ENCODE measurements at places on chromosomes 4 and X. TPM values are rescaled to one million over a fixed set of nuclear protein-coding genes. Genes with fewer than 3 reads are reported as not detected.
A peak's percentile ranks its signal among the peaks of the same experiment; 100 is the strongest.

DNA sequence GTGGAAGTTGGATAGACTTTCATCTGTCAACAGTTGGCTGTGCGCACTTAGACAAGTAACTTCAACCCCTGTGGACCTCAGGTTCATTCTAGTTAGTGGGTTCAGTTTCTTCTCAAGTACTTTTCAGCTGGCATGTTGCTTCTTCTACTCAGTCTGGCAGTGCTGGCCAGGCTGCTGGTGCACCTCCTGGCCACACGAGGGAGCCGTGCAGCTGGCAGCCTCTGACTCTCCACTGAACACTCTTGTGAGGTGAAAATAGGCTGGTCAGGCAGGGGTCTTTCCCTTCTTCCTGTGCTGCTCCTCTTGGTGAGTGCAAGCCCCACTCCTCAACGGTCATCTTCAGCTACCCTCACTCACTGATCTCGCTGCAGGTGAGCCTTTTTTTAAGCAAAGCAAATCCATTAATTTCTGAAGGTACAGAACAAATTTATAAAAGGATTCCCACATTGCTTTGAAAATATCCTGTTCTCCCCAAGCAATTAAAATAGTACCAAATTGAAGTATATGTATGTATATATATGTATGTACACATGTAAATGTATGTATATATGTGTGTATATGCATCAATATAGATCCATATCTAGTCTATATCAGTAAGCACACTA is 30.6 kb downstream of the LONRF3 start:
- H3K27ac ChIP-seq = no peak overlapping the region
- no peaks in the 10 kb centered on the region for H3K27me3 ChIP-seq
- H3K4me1 ChIP-seq = no peaks in the 10 kb centered on the region

GRCh38 chr4:174080361-174080760 is 203.1 kb downstream of the FBXO8 start:
- no peak overlapping the region for H3K4me3 ChIP-seq
- no peaks in the 10 kb centered on the region for H3K4me1 ChIP-seq
- H3K27me3 ChIP-seq = no peaks in the 10 kb centered on the region
- no peaks in the 10 kb centered on the region for H3K36me3 ChIP-seq
- DNase-seq = peak; percentile 88
- no peak overlapping the region for H3K27ac ChIP-seq

DNA sequence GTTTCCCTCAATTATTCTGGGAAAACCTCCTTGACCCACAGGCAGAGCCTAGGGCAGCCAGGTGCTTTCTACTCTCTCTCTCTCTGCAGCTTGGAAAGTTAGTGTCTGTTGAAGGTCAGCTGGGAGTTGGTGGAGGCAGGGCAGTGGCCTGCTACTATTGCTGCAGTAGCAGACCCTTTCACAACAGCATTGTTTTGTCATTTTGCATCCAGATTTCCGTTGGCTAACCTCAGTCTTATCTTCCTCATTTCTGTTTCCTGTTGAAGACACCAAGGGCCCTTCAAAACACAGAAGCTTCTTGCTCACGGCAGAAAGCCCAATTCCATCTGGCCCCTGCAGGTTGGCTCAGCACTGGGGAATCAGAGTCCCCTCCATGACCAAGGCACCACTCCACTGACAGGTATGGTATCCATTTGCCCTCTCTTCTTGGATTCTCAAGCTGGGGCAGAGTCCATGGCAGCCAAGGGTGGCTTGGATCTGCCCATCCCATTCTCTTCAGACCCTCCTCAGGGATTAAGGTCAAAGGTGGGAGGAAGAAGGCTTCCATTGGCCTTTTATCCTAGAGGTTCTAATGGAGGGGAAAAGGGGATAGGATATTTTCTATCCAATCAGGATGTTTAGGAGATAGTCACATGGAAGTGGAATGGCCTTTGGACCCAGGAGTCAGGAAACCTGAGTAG is 24.6 kb downstream of the VSIG4 start:
- H3K27me3 ChIP-seq = no peaks in the 10 kb centered on the region
- H3K4me3 ChIP-seq = no peak overlapping the region
- no peaks in the 10 kb centered on the region for H3K36me3 ChIP-seq
- H3K4me1 ChIP-seq = no peaks in the 10 kb centered on the region
- no peak overlapping the region for H3K27ac ChIP-seq

GRCh38 chr4:39062770-39063097 is 702 bp downstream of the KLHL5 start:
- no peaks in the 10 kb centered on the region for H3K36me3 ChIP-seq
- H3K27ac ChIP-seq = no peak overlapping the region

DNA sequence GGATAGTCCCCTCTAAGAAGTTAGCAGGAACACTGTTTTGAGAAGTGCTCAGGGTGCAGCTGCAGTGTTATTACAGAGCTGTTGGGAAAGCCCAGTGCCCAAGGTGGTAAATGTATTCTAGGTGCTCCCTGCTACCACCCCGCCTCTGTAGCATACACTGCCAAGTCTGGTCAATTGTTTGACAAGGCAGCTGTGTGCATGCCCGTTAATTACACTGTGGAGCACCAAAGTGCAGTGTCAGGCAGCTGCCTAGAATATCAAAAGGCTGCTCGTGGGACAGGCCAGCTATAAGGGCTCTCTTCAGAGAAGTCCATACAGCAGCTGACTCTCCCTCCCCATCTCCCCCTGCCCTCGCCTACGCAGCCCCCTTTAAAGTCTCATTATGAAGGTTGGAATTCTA is 99.9 kb upstream of the KLHL13 start:
- no peaks in the 10 kb centered on the region for H3K36me3 ChIP-seq
- H3K4me3 ChIP-seq = no peak overlapping the region
- no peaks in the 10 kb centered on the region for H3K4me1 ChIP-seq
- no peaks in the 10 kb centered on the region for H3K27me3 ChIP-seq
- no peak for DNase-seq

- H3K4me3 ChIP-seq = no peak overlapping the region
- H3K27me3 ChIP-seq = no peaks in the 10 kb centered on the region
- DNase-seq = peak; percentile 93
- peak overlapping the region; percentile 64 for H3K27ac ChIP-seq
- no peaks in the 10 kb centered on the region for H3K36me3 ChIP-seq
Measured at GRCh38 chr4:53861856-53862610, 202.4 kb downstream of the CHIC2 start.

- no peaks in the 10 kb centered on the region for H3K27me3 ChIP-seq
- peaks cover 2% of the 10 kb centered on the region for H3K4me1 ChIP-seq
- no peaks in the 10 kb centered on the region for H3K36me3 ChIP-seq
- DNase-seq = no peak
- no peak overlapping the region for H3K27ac ChIP-seq
- H3K4me3 ChIP-seq = no peak overlapping the region
Measured at GRCh38 chr4:177161781-177162180, 147.9 kb upstream of the NEIL3 start.

- no peaks in the 10 kb centered on the region for H3K4me1 ChIP-seq
- H3K27me3 ChIP-seq = no peaks in the 10 kb centered on the region
- H3K27ac ChIP-seq = no peak overlapping the region
- no peaks in the 10 kb centered on the region for H3K36me3 ChIP-seq
Measured at GRCh38 chr4:131119661-131120060, 2023.7 kb downstream of the C4orf33 start.

DNA sequence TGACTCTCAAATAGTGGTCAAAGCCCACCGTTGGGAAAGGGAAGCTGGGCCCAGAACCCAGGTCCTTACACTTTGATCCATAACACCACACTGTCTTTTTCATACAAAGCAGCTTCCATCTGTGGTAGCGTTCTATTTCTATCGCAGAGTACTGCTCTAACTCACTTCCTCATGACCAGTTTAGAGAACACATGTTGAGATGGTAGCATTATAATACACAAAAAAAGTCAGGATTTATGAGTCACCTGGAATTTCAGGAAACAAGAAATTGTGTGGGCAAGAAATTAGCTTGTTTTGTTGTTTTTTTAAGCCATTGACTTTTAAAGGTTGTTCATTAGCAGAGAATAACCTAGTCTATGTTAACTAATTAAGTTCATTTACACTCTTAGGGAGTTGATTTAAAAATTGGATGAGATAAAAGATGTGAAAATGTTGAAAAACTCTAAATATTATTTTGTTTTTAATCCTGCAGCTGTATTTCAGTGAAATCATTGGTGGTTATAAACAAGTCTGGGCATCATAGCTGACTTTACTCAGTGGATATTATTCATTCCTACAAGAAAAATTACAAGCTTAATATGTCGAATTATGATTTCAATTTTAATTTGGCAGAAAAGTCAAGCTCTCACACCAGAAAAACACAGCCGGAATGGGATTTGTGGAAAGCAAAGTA is 1011.1 kb upstream of the HS3ST1 start:
- no peaks in the 10 kb centered on the region for H3K36me3 ChIP-seq
- no peak overlapping the region for H3K27ac ChIP-seq
- no peaks in the 10 kb centered on the region for H3K4me1 ChIP-seq
- no peaks in the 10 kb centered on the region for H3K27me3 ChIP-seq
- DNase-seq = no peak

- H3K4me1 ChIP-seq = no peaks in the 10 kb centered on the region
- no peak overlapping the region for H3K27ac ChIP-seq
- no peaks in the 10 kb centered on the region for H3K27me3 ChIP-seq
- H3K36me3 ChIP-seq = no peaks in the 10 kb centered on the region
Measured at GRCh38 chr4:125702406-125702805, 387.7 kb downstream of the FAT4 start.

The C4orf50 gene
- polyA plus RNA-seq = not detected

The SSX1 gene
- not detected for polyA plus RNA-seq

The NUDT10 gene
- polyA plus RNA-seq = 3.7 TPM

The MAP7D3 gene
- polyA plus RNA-seq = 18.4 TPM

The NAT8L gene
- polyA plus RNA-seq = 0.01 TPM

The MID1IP1 gene
- 25.7 TPM for polyA plus RNA-seq

The XAGE5 gene
- not detected for polyA plus RNA-seq

The USP46 gene
- polyA plus RNA-seq = 21.8 TPM

The HSFX3 gene
- polyA plus RNA-seq = not detected

The NAA15 gene
- polyA plus RNA-seq = 30.1 TPM
